ENCODE measurements at places on chromosomes 13 and 19.

GRCh38 chr13:27053902-27054595 lies 117.6 kb downstream of the USP12 start:
- DNase-seq, result peak; percentile 77

GRCh38 chr13:36685927-36686326 lies 12.1 kb downstream of the SERTM1 start:
- peak; percentile 71 for DNase-seq

- no peak for DNase-seq
Observed at GRCh38 chr19:32233091-32233490, 112.3 kb upstream of the ZNF507 start.

- DNase-seq, result no peak
Observed at GRCh38 chr13:95698047-95698749, 21.3 kb downstream of the DNAJC3 start.
